MM.1S (cell line): ENCODE measurements at places on chromosomes 11 and 22.

- no peak for DNase-seq
Measured at GRCh38 chr11:110948112-110948511, 235.9 kb upstream of the ARHGAP20 start.

DNA sequence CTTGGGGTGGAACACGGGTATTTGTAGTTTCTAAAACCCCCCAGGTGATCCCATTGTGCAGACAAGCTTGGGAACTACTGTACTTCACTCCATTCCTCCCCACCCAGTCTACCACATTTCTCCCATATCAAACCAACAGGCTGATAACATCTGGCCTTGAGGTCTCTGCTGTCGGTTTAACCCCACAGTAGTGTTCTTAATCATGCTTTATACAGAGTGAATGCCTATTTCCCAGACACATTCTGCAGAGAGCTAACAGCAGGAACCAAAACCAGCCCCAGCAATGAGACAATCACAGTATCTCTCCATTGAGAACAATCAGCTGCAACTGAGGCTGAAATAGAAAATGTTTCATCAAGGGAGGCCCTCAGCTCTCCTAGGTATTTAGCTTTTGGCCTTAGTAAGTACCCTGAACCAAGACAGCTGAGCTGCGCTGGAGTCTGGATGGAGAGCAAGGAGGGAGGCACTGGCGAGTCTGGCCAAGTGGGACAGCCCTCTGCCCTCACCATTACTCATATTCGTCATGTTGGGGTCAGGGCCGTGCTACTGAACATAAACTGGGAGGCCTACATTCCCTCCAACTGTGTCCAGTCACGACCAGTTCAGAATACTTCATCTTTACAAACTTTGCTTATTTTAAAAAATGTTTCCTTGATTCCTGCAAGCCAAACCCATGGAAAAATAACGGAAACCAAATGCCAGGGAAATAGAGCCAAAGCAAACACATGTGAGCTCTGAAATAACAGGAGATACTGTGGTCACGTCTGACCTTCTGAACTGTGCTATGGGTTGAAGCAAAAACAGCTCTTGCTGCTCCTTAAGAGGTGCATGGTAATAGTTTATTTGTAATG lies 81.0 kb downstream of the CCDC34 start:
- no peak for DNase-seq

GRCh38 chr11:92768121-92768840 lies 201.2 kb upstream of the MTNR1B start:
- no peak for DNase-seq

- no peak for DNase-seq
Measured at GRCh38 chr11:46291441-46292150, 14.1 kb downstream of the CREB3L1 start.

- no peak for DNase-seq
Measured at GRCh38 chr22:31102441-31103081, 4.8 kb downstream of the SELENOM start.

- DNase-seq, result no peak
Measured at GRCh38 chr11:104956528-104956927, 11.8 kb downstream of the CASP4 start.

- no peak for DNase-seq
Measured at GRCh38 chr11:78347956-78348355, 69.7 kb downstream of the GAB2 start.

- no peak for DNase-seq
Measured at GRCh38 chr11:108511851-108512474, 13.8 kb upstream of the POGLUT3 start.

DNA sequence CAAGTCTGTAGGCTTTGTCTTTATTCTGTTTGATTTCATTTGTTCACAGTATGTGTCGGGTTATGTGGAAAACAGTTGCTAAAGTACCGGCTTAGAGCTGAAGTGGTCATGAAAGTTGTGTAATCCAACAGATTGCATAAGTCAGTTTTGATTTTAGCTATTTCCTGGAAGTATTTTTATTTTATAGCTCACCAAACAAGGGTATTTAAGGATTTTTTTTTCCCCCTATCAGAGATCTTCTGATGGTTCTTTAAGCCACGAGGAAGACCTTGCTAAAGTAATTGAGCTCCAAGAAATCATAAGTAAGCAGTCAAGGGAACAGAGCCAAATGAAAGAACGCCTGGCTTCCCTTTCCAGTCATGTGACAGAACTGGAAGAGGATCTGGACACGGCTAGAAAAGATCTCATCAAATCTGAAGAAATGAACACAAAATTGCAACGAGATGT lies 55.9 kb downstream of the PPFIA1 start:
- no peak for DNase-seq

GRCh38 chr11:27173545-27173944 lies 132.9 kb downstream of the BBOX1 start:
- DNase-seq, result no peak

DNA sequence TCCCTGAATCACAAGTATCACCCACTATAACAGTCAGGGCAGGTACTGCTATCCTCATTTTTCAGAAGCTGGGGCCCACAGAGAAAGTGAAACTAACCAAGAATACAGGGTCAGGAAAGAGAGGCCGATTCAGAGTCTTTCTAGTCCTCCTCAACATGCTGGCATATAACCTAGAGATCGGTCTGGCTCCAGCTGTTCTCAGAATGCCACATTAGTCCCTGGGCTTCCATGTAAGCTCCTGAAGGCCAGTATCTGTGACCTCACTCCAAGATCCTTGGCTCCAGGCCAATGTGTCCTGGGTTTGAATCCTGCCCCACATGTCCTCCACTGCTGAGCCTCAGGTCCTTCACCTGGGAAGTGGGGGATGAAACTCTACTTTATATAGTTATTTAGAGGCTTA lies 50.4 kb downstream of the TENM4 start:
- peak; percentile 47 for DNase-seq

GRCh38 chr22:36554098-36554497 lies 25.1 kb upstream of the EIF3D start:
- no peak for DNase-seq

DNA sequence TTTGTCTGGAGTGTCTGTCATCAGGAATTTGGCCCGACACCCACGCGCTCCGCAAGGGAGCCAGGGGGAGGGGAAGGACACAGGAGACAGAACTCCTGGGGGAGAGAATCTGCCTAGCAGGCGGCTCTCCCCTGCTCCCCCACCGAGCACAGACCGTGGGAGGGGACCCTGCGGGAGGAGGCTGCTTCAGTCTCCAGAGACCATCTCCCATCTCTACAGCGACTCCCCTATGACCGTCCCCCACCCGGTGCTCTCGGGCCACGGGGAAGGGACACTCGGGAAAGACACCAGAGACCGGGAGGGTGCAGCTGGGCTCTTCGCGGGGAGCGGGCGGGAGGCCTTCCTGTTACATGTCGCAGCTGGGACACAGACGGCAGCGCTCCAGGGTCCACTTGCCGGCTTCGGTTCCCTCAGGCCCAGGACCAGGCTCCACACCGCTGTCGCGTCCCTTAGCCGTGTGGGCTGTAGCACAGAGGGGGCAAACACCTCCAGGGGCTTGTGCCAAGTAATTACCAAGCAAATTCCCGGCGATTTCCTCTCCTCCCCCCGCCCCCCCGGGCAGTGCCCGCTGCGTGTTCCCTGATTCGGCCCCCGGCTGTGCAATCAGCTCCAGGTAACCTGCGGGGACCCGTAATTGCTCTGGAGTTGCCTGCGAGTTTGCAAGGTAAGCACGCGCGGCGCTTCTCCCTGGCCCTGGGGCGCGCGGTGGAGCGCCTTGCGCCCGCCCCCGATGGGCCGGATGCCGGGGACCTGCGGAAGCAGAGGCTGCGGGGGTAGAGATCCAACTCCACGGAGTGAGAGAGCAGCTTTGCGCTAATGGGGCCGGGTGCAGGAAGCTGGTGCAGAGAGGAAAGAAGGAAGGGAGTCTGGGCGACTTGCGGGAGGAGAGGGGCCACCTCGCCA lies 155.1 kb upstream of the CADM1 start:
- no peak for DNase-seq

GRCh38 chr22:26972286-26972685 lies 314.9 kb downstream of the MIAT start:
- no peak for DNase-seq

DNA sequence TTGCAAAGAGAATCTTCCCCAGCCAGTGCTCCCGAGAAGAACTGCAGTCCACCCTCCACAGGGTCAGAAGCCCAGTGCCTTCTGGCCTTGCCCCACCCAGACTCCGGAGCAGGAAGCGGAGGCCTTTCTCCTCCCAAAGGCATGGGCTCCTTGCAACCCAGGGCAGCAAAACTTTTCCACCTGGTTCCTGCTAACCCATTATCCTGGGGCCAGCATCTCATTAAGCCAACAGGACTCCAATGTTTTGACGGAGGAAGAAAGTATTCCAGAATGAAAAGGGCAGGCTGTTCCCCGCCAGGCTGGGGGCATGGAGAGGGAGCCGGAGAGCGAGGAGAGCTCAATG lies 88.1 kb downstream of the RTL6 start:
- no peak for DNase-seq

DNA sequence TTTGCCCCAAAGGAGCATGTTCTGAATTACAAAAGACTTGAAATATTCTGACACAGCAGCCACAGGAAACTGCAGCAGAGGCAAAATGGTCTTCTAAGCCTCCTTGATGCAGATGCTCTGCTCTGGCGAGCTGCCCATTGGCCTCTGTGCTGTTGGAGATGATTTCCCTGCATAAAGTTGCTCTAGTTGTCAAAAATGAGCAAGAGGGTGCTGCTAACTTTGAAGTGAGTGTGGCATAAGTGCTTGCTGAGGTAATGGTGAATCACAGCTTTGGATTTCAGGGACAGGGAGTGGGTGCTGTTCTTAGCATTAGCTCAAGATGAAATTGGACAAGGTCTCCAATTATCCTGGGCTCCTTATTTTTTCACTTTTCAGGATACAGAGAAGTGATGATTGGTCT lies 435.4 kb downstream of the TMEM135 start:
- DNase-seq, result no peak

DNA sequence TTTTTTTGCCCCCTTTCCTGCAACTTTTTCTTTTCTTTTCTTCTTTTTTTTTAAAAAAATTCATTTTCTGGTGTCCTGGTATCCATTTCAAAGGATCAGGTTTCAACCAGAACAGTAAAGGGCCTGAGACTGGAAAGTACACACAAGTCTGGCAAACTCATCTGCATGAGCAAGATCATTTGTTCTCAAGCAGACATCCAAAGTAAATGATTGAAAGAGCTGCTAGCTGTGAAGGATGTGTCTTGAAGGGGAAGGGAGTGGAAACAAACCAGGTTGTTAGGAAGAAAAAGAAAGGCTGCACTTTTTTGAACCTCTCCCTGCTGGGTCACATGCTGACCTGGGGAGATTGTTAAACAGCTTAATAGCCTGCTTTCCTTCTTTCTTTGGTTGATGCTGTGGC lies 5.3 kb downstream of the YAP1 start:
- no peak for DNase-seq

- no peak for DNase-seq
Measured at GRCh38 chr11:10666556-10667520, 26.7 kb downstream of the IRAG1 start.

DNA sequence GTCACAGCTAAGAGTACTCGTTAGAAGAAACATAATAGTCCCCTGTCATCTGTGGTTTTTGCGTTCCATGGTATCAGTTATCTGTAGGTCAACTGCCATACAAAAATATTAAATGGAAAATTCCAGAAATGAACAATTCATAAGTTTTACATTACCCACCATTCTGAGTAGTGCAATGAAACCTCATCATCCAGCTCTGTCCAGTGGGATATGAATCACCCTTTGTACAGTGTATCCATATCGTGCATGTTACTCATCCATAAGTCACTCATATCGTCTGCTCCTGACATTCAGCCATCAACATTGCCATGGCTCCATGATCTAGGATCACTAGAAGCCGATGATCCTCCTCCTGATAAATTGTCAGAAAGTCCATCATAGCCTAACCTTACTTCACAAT lies 174.9 kb upstream of the C11orf87 start:
- DNase-seq, result no peak

DNA sequence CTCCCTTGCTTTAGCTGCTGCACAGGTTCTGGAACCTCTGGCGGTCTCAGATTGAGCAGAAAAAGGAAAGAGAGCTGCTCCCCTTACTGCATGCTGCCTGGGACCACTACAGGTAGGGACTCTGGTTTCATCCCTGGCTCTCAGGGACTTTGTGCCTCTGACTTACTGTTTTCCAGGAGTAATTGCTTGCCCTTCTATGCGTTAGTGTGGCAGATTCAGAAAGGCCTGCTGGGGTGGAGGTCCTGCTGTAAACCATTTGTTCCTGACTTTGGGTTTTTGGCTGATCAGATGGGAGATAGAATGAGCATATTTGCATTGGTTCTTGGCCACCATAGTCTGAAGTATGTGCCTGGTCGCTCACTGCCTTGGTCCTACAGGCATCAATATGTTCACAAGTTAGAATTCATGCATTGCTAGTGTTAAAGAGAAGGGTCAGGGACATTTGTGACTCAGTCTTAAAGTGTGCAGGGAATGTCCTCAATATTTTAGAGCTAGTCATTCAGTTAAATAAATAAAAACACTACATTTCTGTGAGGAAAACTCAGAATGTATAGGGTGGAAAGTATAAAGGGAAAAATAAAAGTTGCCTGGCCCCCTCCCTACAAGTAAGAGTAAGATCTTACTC lies 78.0 kb downstream of the PISD start:
- DNase-seq, result no peak

DNA sequence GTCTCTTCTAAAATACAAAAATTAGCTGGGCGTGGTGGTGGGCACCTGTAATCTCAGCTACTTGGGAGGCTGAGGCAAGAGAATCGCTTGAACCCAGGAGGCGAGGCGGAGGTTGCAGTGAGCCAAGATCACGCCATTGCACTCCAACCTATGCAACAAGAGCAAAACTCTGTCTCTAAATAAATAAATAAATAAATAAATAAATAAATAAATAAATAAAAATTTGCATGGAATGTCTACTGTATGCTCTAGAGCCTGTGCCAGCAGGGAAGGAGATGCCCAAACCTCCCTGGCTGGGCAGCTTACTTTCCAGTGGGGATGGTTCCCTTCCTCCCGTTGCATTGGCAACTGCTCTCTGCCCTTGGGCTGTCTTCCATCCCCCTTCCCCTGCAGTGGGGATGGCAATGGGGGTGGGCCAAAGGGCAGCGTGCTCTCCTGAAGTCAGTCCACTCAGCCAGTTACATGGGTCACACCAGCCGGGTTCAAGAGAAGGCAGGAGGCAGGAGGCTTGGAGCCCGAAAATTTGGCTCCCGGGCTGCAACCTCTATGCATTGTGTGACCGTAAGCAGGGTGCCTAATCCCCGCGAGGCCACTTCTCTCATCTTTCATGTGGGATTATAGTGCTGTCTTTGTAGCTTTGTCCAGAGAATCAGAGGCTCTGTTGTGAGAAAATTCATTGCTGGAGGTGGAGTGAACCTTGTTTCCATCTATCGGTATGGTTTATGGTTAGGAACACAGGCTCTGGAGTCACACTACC lies 1.4 kb upstream of the LRRC10B start:
- no peak for DNase-seq

DNA sequence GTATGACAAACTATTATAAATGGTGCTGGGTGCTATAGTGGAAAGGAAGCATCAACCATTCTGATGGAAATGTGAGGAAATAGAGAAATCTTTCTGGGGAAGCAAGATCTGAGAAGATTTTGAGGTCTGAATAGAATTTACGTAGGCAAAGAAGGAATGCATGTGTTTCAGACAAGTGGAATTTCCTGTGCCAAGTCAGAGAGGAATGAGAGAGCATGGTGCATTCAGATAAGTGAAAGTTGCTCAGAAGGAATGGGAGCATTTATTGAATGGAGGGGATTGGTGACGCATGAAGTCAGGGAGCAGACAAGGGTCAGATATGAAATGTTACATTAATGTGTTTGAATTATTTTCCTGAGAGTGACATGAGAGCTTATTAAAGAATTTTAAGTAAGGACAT lies 725.5 kb downstream of the METTL15 start:
- DNase-seq, result no peak
